Cardiac muscle cell (in vitro differentiated cells and primary cell): ENCODE measurements at places on chromosomes 3 and 15. TPM values are rescaled to one million over a fixed set of nuclear protein-coding genes. Genes with fewer than 3 reads are reported as not detected.

The GOLGA8G gene
- 0.12 TPM in 1 of 2 replicates, not detected in the other for polyA plus RNA-seq

The AQP9 gene
- polyA plus RNA-seq, result not detected in 2 replicates

The IL16 gene
- 0.45 TPM in 1 of 2 replicates, not detected in the other for polyA plus RNA-seq

The PLA1A gene
- polyA plus RNA-seq, result 0.07 and 0.14 TPM in 2 replicates

The KCTD6 gene
- 31.0 and 32.1 TPM in 2 replicates for polyA plus RNA-seq

The TNFAIP8L3 gene
- 0.60 TPM in 1 of 2 replicates, not detected in the other for polyA plus RNA-seq

The GP5 gene
- polyA plus RNA-seq, result 0.21 TPM in 1 of 2 replicates, not detected in the other

The NDN gene
- 211 and 224 TPM in 2 replicates for polyA plus RNA-seq

The MORC1 gene
- polyA plus RNA-seq, result not detected in 2 replicates

The REC114 gene
- polyA plus RNA-seq, result 2.3 and 4.9 TPM in 2 replicates

The ITPKA gene
- 1.4 and 6.4 TPM in 2 replicates for polyA plus RNA-seq

The SLC35G2 gene
- polyA plus RNA-seq, result 3.4 and 3.5 TPM in 2 replicates

The IMPG2 gene
- polyA plus RNA-seq, result 0.12 TPM in 1 of 2 replicates, not detected in the other

The SERPINI1 gene
- polyA plus RNA-seq, result 81.2 and 117 TPM in 2 replicates
